ENCODE measurements at places on chromosomes 2 and 18.

DNA sequence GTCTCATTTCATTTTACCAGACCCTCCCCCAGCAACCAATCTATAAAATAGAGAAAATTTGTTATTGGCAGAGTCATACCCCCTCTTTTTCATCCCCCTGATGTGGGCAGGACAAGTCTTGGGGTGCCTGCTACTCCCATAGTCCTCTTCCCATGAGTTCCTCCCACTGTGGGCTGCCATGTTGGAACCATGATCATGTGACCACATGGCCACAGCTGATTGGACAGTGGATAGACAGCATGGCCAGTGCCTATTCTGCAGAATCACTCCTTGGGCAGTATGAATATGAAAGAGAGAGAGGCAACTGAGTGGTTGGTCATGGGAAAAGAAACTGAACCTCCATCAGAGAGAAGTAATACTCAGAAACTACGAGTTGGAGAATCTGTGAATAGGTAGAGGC lies 84.9 kb downstream of the PDCL3 start:
- no peak for DNase-seq

DNA sequence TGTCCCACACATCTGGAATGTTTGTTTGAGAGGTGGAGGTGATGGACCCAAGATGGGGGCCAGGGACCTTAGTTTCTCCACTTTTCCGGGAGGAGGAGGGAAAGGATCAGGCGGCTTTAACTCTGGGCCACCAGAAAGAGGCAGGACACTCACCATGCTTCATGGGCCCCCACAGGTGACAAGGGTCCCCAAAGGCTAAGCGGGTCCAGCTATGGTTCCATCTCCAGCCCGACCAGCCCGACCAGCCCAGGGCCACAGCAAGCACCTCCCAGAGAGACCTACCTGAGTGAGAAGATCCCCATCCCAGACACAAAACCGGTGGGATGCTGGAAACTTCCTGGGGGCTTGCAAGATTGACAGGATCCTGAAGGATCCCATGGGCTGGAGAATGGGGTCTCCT lies 712 bp downstream of the SLC11A1 start:
- DNase-seq, result no peak

- DNase-seq, result no peak
Measured at GRCh38 chr2:69454976-69455375, 17.7 kb upstream of the NFU1 start.

DNA sequence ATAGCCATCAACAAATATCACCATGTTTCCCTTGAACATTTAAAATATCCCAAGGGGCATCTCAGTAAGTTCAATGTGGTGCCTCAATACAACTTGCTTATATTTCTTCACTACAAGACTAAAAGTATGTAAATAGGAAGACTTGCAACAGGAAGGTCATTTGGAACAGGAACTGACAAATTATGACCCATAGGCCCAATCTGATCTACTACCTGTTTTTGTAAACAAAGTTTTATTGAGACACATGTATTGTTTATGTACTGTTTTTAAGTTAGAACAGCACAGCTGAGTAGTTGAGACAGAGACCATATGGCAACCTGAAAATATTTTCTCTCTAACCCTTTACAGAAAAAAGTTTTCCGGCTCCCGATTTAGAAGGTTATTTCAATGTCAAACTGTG lies 154.8 kb upstream of the TFPI start:
- no peak for DNase-seq

DNA sequence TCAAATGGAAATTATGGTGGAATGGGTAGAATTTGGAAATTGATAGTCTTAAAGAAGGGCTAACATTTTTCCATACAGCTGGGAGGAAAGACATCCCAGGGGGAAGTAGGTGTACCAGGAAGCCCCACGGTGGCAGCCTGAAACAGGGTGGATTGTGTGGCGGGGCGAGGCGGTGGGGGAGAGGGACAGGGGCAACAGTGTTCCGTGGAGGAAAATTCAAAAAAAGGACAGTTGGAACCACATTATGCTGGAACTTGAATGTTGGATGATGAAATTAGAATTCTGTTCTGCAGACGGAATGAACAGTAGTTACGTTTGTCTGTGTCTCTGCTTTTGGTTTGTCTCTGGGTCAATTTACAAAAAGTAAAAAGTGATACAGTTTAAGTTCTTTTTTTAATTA lies 10.6 kb upstream of the CIB4 start:
- DNase-seq, result no peak

GRCh38 chr2:45567974-45568789 lies 42.9 kb downstream of the SRBD1 start:
- DNase-seq, result no peak

GRCh38 chr2:112201696-112202430 lies 53.0 kb downstream of the ZC3H8 start:
- no peak for DNase-seq

DNA sequence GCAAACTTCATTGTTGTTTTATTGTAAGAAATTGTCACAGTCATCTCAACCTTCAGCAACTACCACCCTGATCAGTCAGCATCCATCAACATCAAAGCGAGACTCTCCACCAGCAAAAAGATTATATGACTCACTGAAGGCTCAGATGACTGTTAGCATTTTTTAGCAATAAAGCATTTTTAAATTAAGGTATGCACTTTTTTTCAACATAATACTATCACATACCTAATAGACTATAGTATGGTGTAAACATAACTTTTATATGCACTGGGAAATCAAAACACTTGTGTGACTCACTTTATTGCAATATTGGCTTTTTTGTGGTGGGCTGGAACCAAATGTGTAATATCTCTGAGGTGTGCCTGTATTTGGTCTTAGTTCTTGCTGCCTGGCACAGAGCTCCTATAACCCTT lies 15.6 kb downstream of the SCN1A start:
- no peak for DNase-seq

- DNase-seq, result no peak
Measured at GRCh38 chr2:113058998-113059960, at the start of gene IL36RN. TSS of gene IL36RN (plus strand) at chr2:113059198. CDS start at chr2:113059439, 241 bp downstream.

DNA sequence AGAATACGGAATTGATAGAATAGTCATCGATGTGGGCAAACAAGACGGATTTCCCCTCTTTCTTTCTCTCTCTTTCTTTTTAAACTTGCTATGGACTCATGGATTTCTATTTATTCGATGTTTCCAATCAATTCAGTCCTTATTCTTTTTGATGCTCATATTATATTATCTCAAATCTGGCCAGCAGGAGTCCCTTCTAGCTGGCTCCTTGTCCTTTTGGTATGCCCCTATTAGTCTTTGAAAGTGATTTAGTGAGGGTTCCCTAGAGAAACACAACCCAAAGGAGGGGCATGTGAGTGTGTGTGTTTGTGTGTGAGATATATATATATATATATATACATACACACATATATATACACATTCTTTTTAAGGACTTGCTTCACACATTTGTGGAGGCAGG lies 23.5 kb upstream of the BIN1 start:
- DNase-seq, result no peak

- DNase-seq, result no peak
Measured at GRCh38 chr2:21939967-21940366, 816.2 kb downstream of the TDRD15 start.

- no peak for DNase-seq
Measured at GRCh38 chr2:200778038-200778437, 33.7 kb upstream of the BZW1 start.

- DNase-seq, result no peak
Measured at GRCh38 chr18:9712130-9712577, 4.1 kb downstream of the RAB31 start.

- no peak for DNase-seq
Measured at GRCh38 chr2:165804719-165805118, 10.7 kb upstream of the GALNT3 start.

- no peak for DNase-seq
Measured at GRCh38 chr2:156810094-156810493, 373.9 kb downstream of the GPD2 start.

GRCh38 chr2:3451169-3451568 lies 68.2 kb downstream of the ADI1 start:
- DNase-seq, result no peak

- DNase-seq, result no peak
Measured at GRCh38 chr18:2139691-2140090, 431.6 kb downstream of the METTL4 start.

DNA sequence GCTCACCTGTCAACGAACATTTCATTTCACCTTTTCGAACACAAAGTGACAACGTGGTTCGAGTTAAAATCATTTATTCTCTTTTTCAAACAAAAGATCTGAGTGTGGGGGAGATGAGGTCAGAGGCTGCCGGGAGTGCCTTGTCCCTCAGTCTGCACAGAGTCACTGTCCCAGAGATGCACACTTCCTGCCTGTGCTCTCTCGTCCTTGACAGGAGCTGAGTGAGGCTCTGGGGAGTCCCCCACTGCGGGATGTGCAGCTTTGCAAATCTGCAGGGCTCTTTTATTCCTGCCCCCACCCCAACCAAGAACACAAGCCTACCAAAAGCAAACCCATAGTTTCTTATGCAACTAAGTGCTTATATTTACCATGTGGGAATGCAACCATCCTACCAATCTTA lies 497.8 kb downstream of the EIPR1 start:
- no peak for DNase-seq

GRCh38 chr2:98063291-98063854 lies 23.6 kb upstream of the VWA3B start:
- no peak for DNase-seq

DNA sequence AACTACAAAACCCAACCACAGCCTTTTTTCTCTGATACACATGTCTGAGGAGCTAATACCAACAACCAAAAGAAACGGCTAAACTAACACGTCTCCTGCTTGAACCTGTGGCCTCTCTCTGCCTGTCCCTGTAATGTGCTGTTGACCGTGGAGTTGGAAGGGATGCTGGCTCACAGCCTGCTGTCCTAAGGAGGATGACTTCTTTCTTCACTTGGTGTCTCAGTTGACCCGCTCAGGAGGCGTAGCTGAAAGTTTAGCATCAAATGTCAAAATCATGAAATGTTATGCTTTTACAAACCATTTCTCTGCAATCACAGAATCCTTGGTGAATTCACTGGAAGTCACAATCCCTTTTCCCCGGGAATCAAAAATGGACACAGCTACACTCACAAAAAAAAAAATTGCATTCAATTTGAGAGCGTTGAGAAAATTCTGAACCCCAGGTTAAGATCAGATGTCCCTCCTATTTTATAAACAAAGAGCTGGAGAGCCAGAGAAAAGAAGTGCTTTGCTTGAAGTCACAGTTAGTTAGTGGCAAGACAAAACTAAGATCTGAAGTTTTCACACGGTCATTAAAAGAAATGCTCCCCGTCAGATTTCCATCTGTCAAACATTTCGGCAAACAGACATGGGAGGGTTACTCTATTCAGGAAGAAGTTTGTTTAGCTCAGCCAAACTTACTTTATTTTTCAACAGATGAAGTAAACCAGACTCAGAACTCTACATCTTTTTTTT lies 74.3 kb downstream of the IRS1 start:
- no peak for DNase-seq
